Small intestine (tissue), 16 donors: ENCODE measurements at places on chromosomes 16 and 17. TPM values are rescaled to one million over a fixed set of nuclear protein-coding genes. Genes with fewer than 3 reads are reported as not detected.
A peak's percentile ranks its signal among the peaks of the same experiment; 100 is the strongest.

GRCh38 chr17:81691196-81691595, 7.4 kb downstream of the HGS start:
- H3K27ac ChIP-seq: no peak overlapping the region
- H3K4me1 ChIP-seq: no peaks in the 10 kb centered on the region
- no peak overlapping the region for H3K4me3 ChIP-seq

GRCh38 chr16:85390511-85391174, 222.5 kb upstream of the GSE1 start:
- no peaks in the 10 kb centered on the region for H3K36me3 ChIP-seq
- peak overlapping the region; percentile 72 for H3K27ac ChIP-seq
- no peaks in the 10 kb centered on the region for H3K27me3 ChIP-seq
- H3K4me3 ChIP-seq: no peak overlapping the region

The UBB gene
- 1,011 TPM for polyA plus RNA-seq

- H3K27me3 ChIP-seq: no peaks in the 10 kb centered on the region
- H3K27ac ChIP-seq: no peak overlapping the region
- no peak for DNase-seq
- H3K36me3 ChIP-seq: no peaks in the 10 kb centered on the region
- H3K4me3 ChIP-seq: no peak overlapping the region
- H3K4me1 ChIP-seq: peaks cover 4% of the 10 kb centered on the region
Observed at GRCh38 chr17:14337596-14338079, 36.8 kb downstream of the HS3ST3B1 start.

The PRAC1 gene
- not detected for polyA plus RNA-seq
